ENCODE measurements at places on chromosomes 5 and 9.

- no peak for DNase-seq
Measured at GRCh38 chr9:93051680-93052089, 6.8 kb upstream of the SUSD3 start.

DNA sequence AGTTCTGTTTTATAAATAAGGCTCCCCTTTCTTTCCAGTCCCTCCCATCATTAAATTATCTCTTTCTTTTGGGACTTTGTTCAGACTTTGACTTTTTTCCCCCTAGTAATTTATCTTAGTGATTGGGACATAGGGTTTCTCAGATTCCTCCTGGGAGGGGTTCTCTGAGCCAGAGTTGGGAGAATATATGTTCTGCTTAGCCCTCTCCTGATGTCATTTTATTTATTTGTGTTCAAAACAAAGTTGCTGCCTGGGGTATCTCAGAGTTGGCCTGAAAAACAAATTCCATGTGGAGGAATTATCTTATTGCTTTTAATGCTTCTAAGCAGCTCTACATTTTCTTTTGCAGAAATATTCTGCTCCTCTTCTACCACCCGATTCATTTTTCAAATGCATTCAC, 211.0 kb downstream of the PCSK5 start:
- DNase-seq: no peak

DNA sequence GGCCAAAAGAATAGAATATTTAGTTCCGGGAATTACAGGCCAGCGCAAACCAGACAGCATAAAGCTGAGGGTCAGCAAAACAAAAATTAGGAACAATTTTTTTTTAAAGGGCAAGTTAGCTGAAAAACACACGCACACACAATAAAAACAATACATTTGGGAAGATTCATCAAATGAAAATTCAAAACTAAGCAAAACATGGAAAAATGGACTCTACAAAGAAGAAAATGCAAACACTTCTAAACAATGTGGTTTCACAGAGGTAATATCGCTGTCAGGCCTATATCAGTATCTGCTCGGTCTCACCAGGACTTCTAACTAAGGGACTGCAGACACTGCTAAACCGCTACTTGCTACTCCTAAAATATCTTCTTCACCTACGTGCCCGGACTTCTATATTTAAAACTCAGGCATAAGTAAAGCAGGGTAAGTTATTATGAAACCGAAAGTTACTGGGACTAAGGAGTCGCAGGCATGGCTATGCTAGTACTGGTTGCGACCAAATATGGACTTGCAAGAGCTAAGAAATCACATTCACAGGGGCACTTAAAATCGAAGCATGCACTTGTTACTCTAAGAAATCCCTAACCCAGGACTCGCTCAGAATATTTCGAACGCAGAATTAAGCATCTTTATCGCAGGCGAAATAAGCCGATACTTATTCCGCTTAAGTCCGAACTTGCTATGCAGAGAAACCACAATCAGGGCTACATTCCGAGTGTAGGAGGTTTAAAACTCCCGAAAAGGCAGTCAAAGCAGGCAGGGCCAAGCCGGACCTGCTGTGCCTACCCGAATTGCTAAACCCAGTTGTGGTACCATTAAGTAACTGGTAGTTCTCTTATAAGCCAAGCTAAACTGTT, 2.3 kb downstream of the ANXA2R start:
- no peak for DNase-seq

DNA sequence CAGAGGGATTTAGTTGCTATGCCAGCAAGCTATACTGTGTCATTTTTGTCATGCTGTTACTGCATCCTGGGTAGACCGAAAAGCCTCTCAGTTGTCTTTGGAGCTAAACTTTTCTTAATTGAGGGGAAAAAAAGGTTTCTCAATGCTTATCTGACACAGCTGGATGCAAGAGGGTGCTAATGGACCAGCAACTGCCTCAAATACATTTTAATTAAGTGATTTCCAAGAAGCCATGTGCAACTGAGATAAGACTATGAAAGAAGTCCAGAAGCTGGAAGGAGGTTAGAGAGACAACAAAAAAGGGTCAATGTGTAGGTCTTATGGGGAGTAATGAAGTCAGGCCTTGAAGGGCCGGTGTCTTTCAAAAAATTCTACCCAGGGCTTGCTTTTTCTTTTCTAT, 465.7 kb upstream of the DMAC1 start:
- DNase-seq: no peak

DNA sequence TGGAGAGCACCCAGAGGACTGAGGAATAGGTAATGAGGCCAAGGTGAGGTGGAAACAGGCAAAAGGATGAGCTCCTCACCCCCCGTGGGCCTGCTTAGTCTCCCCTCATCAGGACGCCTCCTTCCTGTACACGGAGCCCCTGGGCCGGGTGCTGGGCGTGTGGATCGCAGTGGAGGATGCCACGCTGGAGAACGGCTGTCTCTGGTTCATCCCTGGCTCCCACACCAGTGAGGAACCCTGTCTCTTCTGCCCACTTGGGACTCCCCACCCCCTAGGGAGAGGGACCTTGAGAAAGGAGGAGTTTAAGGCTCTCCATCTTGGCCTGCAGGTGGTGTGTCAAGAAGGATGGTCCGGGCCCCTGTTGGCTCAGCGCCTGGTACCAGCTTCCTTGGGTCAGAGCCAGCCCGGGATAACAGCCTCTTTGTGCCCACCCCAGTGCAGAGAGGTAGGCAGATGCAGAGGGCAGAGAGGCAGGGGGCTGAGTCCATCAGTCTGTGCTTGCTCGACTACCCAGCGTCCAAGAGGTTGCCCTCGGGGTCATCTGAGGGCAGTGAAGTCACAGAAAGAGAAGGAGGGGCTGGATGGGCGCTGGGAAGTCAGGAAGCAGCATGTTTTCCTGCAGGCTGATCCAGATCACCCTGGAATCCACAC, 7.0 kb downstream of the DOLK start:
- no peak for DNase-seq

GRCh38 chr9:37414503-37414943, 8.0 kb upstream of the GRHPR start:
- no peak for DNase-seq

DNA sequence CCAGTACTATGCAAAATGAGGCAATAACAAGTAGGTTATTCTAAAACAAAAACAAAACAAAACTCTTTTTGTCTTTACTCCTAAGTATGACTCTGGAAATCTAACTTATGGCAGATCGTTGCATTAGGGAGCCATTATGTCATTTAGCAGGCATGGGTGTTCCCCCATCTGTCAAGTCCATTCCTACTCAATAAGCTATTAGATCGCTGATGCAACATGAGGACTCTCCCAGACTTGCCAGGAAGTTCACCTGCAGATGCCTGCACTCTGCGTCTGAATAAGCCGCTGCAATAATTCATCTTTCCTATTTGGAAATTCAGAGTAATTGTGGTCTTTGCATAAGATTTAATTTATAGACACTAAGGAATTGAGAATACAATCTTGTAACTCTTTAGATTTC, 585.0 kb downstream of the KIF4B start:
- no peak for DNase-seq

- no peak for DNase-seq
Measured at GRCh38 chr5:172715421-172715780, 55.6 kb downstream of the DUSP1 start.
